ENCODE measurements at places on chromosomes 4 and X.

- no peak for DNase-seq
Observed at GRCh38 chr4:156754832-156755570, 216.6 kb downstream of the PDGFC start.

DNA sequence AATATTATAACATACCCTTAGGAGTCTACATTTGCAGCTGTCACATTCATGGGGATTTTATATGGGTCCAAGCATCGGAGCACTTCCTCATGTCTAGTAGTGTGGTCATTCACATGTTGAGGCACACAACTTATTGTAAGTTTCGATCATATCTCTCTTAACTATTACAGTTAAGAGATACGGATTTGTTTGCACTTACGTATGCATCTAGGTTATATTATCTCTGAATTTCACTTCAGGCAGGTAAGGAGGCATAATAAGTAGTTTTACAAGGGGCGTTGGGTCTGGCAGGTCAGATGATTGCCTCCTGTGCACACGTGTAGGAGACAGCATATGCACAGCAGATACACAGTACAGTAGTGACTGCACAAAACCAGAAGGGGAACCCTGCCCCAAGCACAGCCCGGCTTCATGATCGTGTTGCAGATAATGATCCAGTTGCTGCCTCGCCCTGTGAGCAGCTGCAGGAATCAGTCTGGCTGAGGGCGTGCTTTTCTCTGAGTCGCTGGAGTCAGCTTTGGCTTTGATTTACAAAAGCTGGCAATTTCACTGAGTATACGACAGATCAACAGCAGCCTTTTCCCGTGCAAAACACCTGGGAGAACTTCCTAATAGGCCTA is 302.9 kb upstream of the GATB start:
- DNase-seq = no peak

DNA sequence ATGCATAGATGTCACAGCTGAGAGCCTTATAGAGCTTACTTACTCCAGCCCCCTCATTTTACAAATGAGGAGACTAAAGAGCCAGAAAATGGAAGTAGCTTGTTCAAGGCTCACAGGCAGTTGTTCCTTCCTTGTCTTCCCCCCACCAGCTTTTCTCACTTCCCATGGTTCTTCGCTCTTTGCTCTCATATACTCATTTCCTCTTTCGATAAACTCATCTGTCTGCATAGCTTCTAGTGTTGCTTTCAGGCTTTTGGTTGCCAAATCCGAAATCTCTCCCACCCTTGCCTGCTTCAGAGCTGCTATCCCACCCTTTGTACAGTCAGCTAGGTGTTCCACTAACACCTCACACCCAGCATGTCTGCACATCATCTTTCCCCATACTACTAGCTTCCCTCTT is 25.0 kb upstream of the GJB1 start:
- DNase-seq = no peak

DNA sequence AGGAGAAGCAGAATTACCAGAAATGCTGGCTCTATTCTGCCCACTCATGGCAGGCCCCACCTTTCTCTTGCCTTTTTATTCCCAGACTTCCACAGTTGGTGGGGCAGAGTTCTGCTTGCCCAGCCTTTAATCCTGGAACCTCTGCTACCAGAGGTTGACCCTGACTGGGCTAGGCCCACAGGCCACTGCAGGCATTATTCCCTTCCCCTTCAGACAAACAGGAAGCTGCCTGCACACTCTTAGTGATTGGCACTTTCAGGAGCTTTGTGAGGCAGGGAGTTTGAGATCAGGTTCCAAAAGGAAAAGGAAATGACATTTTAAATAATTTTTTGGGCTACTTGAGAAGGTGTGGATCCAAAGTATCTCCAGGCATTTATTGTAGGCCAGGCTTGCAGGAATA is 18.8 kb downstream of the MSN start:
- no peak for DNase-seq

- DNase-seq = no peak
Observed at GRCh38 chr4:184907216-184907615, 81.4 kb upstream of the ACSL1 start.

DNA sequence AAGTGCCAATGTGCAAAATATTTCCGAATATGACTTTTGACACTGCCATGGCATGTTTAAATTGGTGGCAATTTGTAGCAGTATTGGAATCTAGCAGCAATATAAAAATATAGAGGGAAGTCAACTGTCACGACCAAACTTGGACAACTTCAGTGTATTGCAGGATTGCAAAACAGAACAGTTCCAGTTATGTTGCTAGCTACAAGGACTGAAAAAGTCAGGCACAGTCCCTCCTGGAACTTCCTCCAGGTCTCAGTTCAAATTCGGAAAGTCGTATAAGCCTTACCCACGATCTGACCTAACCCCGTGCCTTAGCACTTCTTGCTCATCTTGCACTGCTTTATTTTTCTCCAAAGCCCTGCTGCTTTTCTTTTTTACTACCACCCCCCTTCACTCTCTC is 390.0 kb upstream of the GALNT7 start:
- no peak for DNase-seq

- DNase-seq = no peak
Observed at GRCh38 chr4:91769912-91770311, 533.9 kb upstream of the GRID2 start.

DNA sequence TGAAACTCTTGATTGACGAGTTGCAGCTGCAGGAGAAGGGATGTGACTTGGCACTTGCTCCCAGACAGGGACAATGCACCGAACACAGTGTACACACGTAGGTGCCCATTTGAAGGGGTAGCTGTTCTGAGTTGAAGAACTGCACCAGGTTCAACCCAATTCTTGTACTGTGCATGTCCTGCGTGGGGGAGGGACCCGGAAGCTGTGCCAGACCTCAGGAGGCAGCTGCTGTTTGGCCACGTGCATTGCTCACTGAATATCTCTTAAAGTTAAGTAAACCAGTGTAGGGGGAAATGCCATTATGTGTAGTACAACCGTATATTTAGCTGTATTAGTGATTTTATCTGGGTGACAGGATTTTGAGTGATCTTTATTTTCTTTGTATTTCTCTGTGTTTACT is 12.0 kb upstream of the RBBP7 start:
- DNase-seq = no peak

DNA sequence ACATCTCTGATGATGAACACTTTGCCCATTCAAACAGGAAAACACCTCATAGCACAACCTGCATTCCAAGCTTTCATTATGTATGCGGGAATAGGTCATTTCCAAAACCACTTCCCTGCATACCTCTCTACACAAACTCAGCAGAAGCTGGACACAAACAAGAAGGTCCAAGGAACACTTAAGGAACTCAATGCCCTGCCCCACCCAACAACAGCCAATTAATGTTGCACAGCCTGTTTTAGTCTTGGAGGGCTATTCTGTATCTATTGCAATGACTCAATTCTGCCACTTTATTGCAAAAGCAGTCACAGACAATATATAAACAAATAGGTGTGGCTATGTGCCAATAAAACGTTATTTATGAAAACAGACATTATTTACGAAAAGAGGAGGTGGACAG is 16.7 kb downstream of the OPHN1 start:
- DNase-seq = no peak

All from activated CD8-positive, alpha-beta memory T cell treated with anti-CD3 and anti-CD28 coated beads for 1 hour (primary cell).